ENCODE measurements at places on chromosomes 16 and 17.

GRCh38 chr17:27989046-27989445 lies 53.4 kb upstream of the NLK start:
- DNase-seq: no peak

- DNase-seq: no peak
Observed at GRCh38 chr16:52367821-52368220, 179.1 kb downstream of the TOX3 start.

GRCh38 chr17:6305613-6306360 lies 129.1 kb downstream of the AIPL1 start:
- DNase-seq: no peak

GRCh38 chr17:1995907-1996799 lies 29.0 kb downstream of the RTN4RL1 start:
- DNase-seq: no peak

DNA sequence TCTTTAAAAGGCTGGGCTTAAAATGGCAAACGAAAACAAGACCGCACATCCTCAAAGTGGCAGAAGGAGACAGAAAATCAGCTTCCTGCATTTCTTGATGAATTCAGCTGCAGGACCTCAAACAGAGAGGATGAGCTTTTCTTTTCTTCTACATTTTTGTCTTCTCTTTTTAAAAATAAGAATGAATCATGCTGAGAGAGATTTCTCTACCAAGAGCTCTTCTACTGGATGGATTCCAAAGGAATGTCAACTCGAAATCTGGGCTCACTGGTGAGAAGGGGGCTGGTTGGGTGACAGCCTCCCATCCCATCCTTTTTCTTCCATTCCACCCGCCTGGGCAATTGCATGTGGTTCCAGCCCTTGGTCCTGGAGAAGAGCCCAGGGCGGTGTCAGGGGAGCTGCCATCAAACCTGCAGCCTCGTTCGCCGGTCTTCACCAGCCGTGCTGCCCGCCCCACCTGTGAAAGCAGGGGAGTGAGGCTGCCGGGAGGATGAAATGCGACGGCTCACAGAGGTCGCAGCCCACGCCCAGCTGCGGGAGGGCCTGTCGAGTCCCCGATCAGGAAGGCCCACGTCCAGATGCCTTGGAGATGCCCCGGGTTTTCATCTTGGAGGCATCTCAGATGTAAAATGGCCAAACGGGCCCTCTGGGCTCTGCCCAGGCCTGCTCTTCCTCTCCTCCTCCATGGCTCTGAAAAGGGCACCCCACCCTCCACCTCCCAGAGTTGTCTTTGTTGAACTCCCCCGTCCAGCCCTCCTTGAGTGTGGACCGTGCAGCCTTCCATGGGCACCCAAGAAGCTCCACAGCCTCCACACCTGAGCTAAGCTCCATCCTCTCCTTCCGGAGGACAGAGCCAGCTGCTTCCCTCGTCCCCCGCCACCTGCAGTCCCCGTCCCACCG lies 121.9 kb downstream of the FOXL1 start:
- DNase-seq: no peak

GRCh38 chr16:87464691-87465300 lies 28.0 kb downstream of the ZCCHC14 start:
- peak; percentile 61 for DNase-seq
